CD4-positive, CD25-positive, alpha-beta regulatory T cell (primary cell): ENCODE measurements at places on chromosomes 6 and 20.

DNA sequence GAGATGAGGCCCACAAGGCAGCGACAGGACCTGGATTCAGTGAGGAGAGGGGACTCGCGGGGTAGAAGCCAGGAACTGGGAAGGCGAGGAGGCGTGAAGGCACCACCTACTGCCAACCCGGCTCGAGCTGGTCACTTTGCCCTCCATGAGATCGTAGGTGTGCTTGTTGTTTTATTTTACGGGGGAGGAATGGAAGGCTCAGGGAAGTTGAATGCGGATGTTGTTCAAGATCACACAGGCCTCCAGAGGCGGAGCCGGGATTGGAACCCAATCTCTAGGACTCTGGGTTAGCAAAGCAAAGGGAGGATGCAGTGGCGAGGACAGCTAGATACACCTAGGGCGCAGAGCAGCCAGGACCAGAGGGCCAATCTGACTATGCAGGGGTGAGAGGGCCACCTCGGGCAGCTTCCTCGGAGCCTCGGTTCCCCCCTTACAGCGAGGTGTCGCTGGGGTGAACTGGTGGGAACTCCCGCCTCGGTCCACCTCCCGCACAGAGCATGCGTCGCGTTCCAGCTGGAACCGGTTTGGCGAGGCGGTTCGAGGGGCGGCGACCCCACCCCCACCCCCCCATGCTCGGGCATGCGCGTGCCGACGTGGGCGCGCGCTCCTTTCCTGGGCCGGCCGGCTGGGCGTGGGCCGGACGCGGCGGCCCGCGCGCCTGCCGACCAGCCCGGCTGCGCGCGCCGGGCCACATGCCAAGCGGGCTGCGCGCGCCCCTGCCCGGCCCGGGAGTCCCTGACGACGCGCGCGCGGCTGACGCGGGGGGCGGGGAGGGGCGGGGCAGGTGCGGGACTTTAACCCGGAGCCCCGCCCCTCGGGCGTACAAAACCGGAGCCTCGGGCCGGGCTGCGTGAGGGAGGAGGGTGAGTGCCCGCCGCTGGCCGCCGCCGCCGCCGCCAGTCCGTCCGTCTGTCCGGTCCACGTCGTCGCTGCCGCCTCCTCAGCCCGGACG is 80.4 kb upstream of the MYL9 start:
- DNase-seq, result peak; percentile 88

DNA sequence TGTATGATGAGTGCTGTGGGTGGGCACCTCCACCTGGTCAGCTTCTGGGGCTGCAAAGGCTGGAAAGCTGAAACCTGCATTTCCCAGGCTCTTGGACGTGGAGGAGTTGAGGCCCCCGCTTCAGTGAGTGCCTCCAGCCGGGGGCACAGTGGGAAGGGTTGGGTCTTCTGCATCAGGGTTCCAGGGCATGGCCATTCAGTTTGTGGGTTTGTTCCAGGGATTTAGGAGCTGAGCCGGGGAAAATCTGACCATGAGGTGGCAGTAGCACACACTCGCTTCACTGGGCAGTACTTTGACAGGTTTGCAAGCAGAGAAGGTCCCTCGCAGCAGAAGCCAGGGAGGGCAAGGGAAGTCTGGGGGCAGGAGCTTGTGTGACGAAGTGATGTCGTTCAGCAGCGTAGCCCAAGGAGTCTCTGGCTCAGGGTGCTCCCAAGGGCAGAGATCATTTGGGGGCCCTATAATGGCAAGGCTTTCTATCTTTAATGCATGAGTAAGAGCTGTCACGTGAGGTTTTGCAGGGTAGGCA is 69.5 kb upstream of the SULF2 start:
- DNase-seq, result no peak

DNA sequence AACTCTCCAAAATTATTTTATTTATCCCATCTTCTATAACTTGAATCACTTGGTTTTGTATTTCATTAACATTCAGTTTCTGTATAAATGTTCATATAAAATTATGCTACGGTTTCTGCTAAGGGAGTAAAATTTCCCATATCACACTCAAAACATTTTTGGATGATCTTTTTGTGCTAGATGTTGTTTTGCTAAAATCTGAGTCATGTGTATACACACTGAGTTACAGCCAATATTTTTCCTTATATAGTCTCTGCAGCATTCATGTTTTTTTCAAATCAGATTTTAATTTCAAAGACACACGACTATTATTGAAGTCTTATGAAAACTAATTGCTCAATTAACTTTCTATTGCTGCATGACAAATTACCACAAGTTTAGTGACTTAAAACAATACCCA is 54.3 kb upstream of the SLC2A12 start:
- DNase-seq, result no peak

- no peak for DNase-seq
Measured at GRCh38 chr20:41150664-41151063, 13.3 kb downstream of the PLCG1 start.

DNA sequence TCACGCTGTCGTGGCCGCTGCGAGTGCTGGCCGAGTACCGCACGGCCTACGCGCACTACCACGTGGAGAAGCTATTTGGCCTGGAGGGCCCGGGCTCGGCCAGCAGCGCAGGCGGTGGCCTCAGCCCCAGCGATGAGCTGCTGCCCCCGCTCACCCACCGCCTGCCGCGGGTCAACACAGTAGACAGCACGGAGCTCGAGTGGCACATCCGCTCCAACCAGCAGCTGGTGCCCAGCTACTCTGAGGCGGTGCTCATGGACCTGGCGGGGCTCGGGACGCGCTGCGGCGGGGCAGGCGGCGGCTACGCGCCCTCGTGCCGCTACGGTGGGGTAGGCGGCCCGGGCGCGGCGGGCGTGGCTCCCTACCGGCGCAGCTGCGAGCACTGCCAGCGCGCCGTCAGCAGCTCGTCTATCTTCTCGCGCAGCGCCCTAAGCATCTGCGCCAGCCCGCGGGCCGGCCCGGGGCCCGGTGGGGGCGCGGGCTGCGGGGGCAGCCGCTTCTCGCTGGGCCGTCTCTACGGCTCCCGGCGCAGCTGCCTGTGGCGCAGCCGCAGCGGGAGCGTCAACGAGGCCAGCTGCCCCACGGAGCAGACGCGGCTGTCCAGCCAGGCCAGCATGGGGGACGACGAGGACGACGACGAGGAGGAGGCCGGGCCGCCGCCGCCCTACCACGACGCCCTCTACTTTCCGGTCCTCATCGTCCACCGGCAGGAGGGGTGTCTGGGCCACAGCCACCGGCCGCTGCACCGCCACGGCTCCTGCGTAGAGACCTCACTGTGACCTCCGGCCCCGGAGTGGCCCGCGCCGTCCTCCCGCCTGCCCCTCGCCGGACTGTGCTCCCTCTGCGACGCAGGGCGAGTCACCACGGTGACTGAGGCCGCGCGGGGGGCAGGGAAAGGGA is 5.7 kb downstream of the TMEM151B start:
- no peak for DNase-seq

DNA sequence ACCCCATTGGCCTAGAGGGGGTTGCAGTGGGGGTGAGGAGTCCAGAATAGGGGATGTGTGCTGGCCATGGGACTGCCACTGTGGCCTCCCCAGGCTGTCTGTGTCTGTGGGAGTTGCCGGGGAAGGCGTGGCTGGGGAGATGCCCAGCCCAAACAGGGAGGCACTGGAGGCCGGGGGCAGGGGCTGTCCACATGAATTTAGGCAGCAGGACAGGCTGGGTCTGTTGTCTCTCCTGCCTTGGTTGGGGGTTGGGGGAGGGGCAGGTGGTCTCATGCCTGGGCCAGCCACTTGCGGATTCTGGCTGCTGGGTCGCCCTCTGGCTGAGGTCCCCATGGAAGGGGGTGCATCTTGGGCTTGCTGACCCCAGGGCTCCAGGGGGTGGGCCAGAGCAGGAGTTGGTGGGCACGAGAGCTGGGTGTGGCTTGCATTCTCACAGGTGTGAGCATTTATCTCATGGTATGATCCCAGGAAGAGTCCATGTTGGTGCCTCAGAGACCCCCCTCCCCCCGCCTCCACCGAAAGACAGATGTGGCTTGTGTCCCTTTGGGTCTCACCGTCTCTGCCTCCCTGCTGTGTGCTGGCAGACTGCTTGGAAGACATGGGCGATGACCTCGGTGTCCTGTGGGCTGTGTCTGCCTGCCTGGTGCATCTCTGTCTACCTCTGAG is 4.0 kb downstream of the SOX18 start:
- DNase-seq, result no peak

DNA sequence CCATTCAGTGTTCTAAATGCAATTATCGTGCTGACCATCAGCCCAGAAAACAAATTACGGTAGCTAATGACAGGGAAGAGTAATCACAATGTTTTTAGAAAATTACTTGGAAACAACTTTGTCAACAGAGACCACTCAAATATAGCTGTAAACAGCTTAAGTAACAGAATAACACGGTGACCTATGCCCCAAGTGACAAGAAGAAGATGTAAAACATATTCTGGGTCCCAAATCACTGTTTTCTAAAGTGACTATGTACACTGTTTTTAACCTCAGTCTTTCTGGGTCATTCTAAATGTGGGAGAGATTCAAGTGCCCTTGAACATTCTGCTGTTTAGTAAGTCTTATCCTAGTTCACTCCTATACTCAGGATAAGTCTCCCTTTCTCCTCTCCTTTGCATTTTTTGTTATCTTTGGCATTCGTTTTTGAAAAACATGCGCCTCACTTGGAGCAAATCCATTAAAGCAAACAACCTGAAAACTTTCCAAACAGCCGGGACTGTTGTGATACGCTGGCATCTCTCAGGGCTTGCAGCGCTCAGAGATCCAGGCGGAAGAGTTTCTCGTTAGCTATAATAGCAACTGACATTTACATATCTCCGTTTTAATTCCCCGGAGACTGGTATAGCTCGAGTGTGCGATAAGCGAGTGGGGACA is 114.5 kb upstream of the SOX4 start:
- no peak for DNase-seq

GRCh38 chr6:44598679-44599078 is 211.2 kb downstream of the CDC5L start:
- no peak for DNase-seq

DNA sequence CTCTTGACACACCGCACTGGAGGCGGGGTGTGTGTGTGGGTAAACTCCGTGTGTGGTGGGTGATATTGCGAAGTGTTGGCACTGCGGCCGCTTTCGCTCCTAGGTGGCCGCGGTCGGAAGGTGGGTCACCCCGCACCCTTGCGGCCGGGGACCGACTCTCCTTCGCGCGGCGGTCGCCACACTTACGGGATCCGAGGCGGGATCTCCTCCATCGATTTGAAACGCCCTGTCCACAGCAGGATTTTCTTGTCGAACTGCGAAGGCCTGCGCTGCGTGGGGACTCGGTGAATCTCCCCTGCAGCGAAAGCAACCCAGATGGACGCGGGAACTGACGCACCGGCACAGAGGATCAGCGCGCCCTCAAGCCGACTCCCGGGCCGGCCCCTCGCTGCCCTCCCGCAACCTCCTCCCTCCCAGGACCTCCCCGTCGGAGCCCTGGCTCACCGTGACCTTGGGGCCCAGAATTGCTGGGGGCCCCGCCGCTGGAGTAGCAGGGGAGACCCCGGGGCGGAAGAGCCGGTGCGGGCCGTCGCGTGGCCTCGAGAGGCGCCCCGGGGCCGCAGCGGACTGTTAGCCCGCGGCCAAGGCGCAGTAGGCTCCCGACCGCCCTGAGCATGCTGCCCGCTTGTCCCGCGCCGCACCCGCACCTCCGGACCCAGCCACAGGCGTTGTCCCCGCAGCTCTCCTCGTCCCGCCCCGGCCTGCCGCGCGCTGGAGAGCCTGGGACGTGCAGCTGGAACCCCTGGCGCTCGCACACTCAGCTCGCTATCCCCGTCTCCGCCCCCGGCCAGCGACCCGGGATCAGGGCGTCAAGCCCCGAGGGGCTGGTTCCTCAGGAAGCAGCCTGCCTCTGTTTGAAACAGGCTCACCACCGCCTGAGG is at the start of gene FAM162B:
Gene FAM162B (minus strand): TSS at position 759 of the 881 bp plus-strand sequence. CDS start 143 bp downstream, at position 616.
- peak; percentile 4 for DNase-seq

DNA sequence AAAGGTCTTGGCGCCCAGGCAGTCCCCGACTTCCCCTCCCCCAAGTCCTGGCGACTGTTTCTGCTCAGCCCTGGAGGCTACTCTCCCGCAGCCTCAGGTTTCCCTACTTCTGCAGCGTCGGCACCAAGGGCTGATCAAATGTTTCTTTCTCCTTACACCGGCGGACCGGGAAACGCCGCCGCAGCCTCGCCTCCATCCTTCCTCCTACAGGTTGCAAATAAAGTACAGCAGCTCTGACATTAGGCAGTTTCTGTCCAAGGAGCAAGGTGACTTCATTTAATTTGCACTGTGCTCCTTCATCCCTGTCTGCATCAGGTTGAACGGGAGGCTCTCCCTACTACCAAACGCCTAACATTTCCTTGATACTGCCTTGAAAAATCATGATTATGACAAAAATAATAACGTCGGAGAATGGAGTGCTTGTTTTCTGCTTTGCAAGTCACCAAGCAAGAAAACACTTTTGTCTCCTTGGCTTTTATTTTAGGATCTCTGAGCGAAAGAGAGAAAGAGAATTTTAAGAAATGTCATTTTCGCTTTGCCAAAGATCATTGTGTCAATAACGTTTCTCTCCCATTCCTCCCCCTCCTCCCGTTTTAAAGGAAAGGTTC is 1.0 kb downstream of the CLIC5 start:
- peak; percentile 34 for DNase-seq

- peak; percentile 20 for DNase-seq
Measured at GRCh38 chr6:136967876-136968752, 46.0 kb downstream of the SLC35D3 start.

DNA sequence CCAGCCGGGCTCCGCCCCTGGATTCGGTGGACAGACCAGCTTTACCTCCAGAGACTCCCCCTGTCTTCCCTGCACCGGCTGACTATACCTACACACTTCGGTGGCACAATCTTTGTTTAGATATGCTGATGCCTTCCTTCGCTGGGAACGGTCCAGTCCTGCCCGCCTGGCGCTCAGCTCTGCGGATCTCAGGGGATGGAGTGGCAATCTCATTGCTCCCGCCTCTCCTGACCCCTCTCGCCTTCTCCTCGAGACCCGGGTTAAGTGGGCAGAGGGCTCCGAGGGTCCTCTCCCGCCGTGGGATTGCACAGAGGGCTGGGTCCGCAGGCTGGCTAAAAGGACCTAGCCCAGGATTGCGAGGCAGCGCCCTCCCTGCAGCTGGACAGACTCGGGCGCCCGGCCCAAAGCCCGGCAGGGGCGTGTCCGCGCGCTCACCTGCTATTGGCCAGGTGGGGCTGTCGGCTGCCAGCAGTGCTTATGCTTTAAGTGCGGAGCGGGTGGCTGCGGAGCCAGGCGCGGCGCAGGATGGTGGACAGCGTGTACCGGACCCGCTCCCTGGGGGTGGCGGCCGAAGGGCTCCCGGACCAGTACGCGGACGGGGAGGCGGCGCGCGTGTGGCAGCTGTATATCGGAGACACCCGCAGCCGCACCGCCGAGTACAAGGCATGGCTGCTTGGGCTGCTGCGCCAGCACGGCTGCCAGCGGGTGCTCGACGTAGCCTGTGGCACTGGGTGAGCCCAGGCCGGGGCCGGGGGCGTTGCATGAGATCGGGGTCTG is at the start of gene GNMT:
Gene GNMT (plus strand): TSS at position 512 of the 777 bp plus-strand sequence. CDS start 14 bp downstream, at position 526.
- peak; percentile 30 for DNase-seq

- DNase-seq, result no peak
Measured at GRCh38 chr6:13334953-13335352, 6.6 kb upstream of the TBC1D7 start.
